Activated T-cell treated with anti-CD3 and anti-CD28 coated beads for 24 hours (primary cell): ENCODE measurements at places on chromosomes 16 and 17.

- peak; percentile 44 for DNase-seq
Observed at GRCh38 chr16:89357055-89357816, 133.1 kb downstream of the ANKRD11 start.

GRCh38 chr16:2511128-2511800 is 2.5 kb upstream of the ATP6V0C start:
- no peak for DNase-seq

- no peak for DNase-seq
Observed at GRCh38 chr16:20327444-20328041, at the start of gene GP2. Gene GP2, minus strand, starts transcription at chr16:20327513. Its CDS starts 1,082 bp downstream, at chr16:20326431.

DNA sequence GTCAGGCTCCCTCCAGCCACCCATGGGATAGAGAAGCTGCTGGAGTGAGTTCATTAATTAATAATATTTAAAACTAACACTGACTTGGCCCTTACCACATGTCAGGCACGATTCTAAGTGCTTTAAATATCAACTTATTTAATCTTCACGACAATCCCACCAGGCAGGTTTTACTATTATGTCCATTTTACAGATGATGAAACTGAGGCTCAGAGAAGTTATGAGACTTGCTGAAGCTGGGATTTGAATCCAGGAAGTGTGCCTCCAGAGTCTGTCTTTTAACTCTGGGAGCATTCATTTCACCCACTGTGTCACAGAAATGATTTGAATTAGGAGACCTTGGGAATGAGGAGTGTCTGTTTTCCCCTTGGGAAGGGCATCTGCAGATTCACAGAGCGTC is 8.8 kb downstream of the SPNS3 start:
- DNase-seq, result no peak

DNA sequence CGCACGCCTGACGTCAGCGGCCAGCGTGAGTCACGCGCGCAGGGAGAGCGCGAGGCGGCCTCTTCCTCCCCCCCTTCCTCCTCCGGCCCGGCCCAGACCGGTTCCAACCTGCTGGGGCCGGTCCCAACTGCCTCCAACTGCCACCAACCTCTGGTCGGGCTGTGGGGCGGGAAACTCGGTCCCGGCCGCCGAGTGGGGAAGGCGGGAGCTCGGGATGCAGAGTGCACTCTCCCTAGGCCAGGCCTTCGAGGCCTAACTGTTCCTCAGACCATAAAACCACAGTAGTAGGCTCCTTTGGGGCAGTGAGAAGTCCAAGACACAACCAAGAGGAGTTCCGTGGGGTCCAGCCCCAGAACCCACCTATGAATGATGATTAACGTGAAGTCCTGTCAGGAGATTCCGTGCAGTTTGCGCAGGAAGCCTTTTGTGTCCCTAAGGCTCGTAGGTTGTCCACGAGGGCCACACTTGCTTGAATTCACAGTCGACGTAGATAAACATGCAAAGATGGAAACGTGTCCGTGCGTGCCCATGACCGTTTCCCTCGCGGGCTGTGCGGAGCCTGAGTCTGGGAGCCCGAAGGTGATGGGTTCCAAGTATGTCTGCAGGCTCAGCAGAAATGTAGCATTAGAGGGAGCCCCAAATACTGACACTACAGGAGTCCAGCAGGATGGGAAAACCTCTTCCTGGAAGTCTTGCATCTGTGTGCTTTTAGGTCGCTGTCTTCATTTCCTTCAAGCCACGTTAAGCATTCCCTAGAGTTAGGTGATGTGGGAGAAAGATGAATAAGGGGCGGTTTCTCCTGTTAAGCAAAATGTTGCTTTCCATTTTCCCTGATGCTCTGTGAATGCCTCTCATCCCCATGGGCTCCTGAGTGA is 647 bp downstream of the UNK start:
- DNase-seq, result peak; percentile 86

- no peak for DNase-seq
Observed at GRCh38 chr17:45828171-45828570, 16.5 kb upstream of the SPPL2C start.

GRCh38 chr17:73090396-73091202 is 1.9 kb downstream of the SLC39A11 start:
- DNase-seq, result no peak

GRCh38 chr16:78385086-78385805 is 285.8 kb downstream of the WWOX start:
- DNase-seq, result no peak

DNA sequence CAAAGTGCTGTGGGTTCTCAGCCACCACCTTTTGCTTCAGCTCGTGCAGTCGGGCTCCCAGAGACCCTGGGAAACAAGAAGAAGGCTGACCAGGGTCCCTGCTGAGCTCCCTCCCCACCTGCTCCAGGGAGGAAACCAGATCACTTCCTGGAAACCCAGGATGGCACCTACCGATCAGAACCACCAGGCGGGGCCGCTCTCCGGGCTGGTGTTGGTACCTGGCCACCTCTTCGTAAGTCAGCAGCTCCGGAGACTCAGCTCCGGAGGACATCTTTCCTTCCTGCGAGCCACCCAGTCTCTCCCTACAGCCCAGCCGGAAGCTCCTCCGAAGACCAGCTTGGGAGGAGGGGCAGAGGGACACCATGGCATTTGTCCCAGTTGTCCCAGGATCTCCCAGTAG is 18.9 kb downstream of the MPP3 start:
- no peak for DNase-seq

DNA sequence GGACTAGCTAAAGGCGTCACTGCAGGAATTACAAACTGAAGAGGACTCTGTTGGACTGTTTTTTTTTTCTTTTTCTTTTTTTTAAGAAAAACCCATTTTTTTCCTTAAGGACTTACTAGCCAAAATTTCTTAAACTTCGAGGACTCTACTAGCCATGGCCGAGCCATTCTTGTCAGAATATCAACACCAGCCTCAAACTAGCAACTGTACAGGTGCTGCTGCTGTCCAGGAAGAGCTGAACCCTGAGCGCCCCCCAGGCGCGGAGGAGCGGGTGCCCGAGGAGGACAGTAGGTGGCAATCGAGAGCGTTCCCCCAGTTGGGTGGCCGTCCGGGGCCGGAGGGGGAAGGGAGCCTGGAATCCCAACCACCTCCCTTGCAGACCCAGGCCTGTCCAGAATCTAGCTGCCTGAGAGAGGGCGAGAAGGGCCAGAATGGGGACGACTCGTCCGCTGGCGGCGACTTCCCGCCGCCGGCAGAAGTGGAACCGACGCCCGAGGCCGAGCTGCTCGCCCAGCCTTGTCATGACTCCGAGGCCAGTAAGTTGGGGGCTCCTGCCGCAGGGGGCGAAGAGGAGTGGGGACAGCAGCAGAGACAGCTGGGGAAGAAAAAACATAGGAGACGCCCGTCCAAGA is 878 bp downstream of the HEXIM1 start:
- DNase-seq, result peak; percentile 65

DNA sequence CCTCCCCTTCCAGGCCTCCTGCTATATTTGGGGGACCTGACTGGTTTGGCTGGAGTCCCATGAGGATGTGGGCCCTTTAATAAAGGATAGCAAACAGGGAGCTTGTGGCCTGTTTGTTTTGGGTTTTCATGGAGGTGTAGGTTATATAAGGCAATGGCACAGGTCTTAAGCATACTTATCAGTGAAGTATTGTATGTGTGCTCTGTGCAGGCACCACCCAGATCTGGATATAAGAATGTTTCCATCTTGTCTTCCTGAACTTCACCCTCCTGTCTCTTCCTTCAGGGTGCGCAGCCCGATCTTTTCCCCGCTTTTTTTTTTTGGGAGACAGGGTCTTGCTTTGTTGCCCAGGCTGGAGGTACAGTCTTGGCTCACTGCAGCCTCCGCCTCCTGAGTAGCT is 10.6 kb downstream of the SLC52A1 start:
- no peak for DNase-seq

- DNase-seq, result peak; percentile 48
Observed at GRCh38 chr17:35568561-35568960, 7.9 kb upstream of the SLFN14 start.

GRCh38 chr16:76222853-76223252 is 54.3 kb upstream of the CNTNAP4 start:
- DNase-seq, result no peak

DNA sequence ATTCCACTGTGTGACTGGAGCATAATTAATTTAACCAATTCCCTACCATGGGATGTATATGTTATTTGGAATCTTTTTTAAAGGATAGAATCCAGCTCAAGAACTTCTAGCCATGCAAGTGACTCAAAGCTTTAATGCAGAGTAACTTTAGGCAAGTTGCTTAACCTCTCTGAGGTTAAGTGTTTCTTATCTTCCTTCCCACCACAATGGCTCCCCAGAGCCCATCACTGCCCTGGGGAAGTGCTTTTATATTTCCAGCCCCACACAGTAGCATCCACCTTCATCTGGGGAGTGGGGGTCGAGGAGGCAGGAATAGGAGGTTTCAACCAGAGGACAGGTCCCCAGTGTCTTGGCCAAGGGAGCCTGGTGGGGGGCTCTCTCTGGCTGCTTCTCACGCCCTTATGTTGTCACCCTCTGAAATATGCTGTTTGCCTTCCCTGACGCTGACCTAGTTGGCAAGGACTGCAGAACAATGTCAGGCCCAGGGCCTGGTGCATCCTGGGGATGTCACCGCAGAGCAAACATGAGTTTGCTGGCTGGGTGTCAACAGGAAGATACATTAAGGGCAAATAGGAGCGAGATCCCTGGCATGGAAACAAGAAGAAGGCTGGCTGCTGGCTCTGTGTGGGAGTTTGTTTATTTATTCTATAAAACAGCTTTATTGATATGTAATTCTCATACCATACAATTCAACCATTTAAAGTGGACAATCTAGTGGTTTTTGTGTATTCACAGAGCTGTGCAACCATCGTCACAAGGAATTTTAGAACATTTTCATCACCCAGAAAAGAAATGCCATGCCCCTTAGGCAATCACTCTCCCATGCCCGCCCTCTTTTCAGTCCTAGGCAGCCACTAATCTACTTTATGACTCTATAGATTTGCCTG is 46.6 kb upstream of the WSB1 start:
- no peak for DNase-seq

GRCh38 chr17:15915961-15916360 is 29.0 kb upstream of the ADORA2B start:
- DNase-seq, result no peak

GRCh38 chr16:75263291-75263962 is 12.0 kb upstream of the BCAR1 start:
- no peak for DNase-seq

- DNase-seq, result peak; percentile 84
Observed at GRCh38 chr17:40559954-40560591, 5.2 kb downstream of the CCR7 start.

- DNase-seq, result no peak
Observed at GRCh38 chr17:76921340-76922036, 53.3 kb downstream of the MGAT5B start.

GRCh38 chr16:60755907-60756306 is 1280.3 kb downstream of the CDH8 start:
- DNase-seq, result no peak

DNA sequence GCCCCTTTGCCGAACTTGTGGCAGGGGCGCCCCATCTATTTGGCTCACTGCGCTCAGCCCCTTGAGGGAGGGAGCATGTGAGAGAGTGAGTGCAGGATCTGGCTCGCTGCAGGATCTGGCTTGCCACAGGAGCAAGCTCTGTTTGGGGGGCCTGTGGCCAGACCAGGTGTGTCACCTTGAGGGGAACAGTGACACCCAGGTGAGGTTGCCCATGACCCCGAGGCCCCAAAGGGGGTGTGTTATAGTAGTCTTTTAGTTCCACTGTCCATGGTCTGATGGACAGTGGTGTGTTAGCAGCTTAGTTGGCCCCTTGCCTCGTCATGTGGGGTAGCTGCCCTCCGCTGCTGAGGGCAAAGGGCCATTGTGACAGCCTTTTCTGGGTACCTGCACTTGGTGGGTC is 41.6 kb downstream of the CCDC42 start:
- DNase-seq, result no peak

DNA sequence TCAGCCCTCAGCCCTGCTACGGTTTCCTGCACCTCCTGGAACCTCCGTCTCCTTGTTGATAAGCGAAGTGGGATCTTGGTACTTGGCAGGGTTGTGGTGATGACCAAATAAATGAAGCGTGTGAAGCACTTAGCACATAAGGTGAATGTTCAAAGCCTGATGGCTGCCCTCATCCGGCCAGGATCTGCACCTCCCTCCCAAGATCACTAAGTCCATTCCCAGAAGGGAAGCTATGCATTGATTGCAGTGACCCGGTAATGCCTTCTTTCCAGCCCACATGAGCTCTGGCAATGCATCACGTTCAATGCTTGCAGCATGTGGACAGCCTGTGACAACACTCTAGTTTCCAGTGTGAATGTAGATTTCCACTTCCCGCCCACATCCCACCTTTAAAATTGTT is 24.9 kb upstream of the RHOT1 start:
- DNase-seq, result no peak

- no peak for DNase-seq
Observed at GRCh38 chr16:9003322-9003721, 39.6 kb upstream of the USP7 start.

GRCh38 chr16:49618955-49619354 is 237.0 kb downstream of the ZNF423 start:
- no peak for DNase-seq

- no peak for DNase-seq
Observed at GRCh38 chr17:68646626-68647526, 45.7 kb upstream of the FAM20A start.

- no peak for DNase-seq
Observed at GRCh38 chr17:72884066-72884465, 208.4 kb downstream of the SLC39A11 start.

GRCh38 chr17:73952480-73953205 is 250.8 kb upstream of the RPL38 start:
- DNase-seq, result peak; percentile 10

DNA sequence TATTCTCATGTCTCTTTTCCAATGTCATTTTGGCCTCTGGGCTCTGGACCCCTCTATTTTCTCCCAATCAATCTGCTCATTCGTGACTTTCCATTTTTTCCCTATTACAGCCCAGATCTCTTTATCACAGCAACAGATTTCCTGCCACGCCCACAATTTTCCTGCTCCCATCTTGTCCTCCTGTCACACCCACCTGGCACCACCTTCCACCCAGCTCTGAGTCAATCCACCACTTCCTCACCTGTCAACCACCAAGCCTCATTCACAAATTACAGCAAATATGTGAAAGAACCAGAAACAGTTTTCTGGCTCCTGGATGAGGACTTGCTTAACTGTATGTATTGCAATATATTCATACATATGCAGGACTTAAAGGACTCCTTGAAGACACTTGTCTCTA is 311.3 kb downstream of the GRIN2A start:
- no peak for DNase-seq

- no peak for DNase-seq
Observed at GRCh38 chr16:20937736-20938135, 37.2 kb downstream of the LYRM1 start.

- no peak for DNase-seq
Observed at GRCh38 chr17:4920351-4921048, 11.6 kb upstream of the GP1BA start.
